ENCODE measurements at places on chromosomes 13 and 19.

DNA sequence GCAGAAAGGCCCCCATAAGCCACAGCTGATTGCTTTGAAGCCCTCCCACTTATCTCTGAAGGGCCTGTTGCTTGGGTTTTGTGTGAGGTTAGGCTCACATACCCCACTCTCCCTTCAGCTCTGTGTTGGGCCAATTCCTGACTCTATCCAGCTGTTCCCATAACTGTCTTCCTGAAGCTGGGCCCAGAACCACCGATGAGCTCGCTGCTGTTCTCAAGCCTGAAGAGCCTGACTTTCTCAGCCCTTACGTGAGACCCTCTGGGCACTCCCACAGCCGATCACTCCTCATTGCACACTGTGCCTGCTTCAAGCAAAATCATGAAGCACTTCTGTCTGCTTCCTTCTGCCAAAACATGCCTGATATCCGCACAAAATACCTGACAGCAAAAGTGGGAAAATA, 124.1 kb downstream of the CRYL1 start:
- DNase-seq = no peak

DNA sequence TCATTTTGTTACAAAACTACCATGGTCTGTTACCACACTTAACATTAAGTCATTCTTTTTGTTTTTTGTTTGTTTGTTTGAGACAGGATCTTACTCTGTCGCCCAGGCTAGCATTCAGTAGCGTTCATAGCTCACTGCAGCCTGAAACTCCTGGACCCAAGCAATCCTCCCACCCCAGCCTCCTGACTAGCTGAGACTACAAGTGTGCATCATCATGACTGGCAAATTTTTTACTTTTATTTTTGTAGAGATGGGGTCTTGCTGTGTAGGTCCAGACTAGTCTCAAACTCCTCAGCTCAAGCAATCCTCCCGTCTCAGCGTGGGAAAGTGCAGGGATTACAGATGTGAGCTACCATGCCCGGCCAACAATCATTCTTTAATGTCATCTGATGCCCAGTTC, 3.3 kb downstream of the ALDH16A1 start:
- no peak for DNase-seq

- DNase-seq = no peak
These were observed 45.1 kb downstream of the DCLK1 start for GRCh38 chr13:36086117-36086516.

- DNase-seq = peak; percentile 92
These were observed 174.5 kb downstream of the KCTD12 start for GRCh38 chr13:76711550-76712182.

- DNase-seq = no peak
These were observed 13.4 kb downstream of the TECR start for GRCh38 chr19:14542711-14543328.

- no peak for DNase-seq
These were observed 5.7 kb upstream of the SPACA4 start for GRCh38 chr19:48600679-48601417.
